GM13977 (cell line): ENCODE measurements at places on chromosomes 16 and 17.
A peak's percentile ranks its signal among the peaks of the same experiment; 100 is the strongest.

GRCh38 chr16:52066962-52067361, 480.0 kb downstream of the TOX3 start:
- no peak for DNase-seq

DNA sequence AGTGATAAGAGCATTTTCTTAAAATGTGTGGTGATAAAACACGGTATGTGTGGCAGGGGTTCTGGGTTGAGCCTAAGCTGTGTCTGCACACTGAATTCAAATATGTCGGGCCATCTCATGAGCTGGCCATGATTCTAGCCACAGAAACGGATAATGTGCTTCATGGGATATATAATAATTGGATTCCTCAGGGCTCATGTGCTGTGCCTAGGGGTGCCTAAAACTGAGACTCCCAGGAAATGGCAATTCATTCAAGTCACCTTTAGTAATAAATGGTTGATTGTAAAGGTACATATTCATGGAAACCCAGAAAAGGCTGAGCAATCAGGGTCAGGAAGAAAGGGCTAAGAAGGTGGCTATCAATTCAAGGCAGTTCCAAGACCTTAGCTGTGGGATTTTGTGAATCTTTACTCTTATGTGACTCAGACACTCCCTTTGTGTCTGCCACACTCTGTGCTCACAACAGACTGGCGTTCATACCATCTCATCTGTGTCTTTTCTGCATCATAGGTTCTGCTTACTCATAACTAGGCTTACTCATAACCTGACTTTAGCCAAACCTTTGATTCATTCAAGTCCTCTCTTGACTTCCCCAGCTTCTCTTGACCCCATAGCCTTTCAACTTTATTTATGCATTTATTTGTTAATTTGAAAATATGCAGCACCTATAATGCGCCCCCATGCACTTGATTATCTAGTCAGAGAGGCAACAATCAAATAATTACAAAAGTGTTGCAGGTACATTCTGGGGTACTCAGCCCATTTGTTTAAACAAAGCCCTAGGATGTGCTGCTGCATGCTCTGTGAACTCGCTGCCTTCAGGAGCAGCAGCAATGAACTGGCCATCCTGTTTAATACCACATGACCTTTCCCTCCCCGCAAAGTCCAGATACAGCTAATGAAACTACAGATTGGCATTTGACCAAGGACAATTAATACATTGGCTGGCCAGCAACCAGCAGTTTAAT, 28.4 kb upstream of the MED13 start:
- DNase-seq: peak; percentile 74

DNA sequence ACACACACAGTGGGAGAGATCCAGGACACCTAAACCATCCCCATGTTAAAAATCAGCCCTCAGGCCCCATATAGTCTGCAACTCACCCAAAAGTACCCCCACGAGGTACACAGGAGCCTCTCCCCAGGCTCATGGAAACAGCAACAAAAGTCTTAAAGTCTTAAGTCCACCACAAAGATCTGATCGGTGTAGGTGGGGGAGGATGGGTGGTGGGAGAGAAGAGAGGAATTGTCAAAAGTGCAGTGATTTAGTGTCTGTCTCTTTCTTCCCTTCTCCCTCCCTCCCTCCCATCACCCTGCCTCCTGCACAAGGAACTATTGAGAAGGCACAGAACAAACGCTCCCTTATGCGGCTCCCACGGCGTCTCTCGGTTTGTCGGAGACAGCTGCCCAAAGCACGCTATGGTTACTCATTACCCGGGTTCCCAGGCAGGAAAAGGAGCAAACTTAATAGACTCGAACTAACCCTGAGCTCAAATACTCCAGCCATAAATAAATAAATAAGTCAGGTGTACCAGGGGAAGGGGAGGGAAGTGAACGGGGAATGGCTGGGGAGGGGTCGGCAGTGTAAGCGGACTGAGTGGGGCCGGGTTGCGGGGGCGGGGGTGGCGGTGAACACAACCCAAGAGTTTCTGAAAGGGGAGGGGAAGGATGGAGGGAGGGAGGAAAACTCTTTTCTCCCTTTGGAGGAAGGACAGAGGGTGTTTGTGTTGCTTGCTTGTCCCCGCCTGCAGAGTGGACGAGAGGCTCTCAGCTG, 477.4 kb downstream of the SLC39A11 start:
- DNase-seq: no peak

DNA sequence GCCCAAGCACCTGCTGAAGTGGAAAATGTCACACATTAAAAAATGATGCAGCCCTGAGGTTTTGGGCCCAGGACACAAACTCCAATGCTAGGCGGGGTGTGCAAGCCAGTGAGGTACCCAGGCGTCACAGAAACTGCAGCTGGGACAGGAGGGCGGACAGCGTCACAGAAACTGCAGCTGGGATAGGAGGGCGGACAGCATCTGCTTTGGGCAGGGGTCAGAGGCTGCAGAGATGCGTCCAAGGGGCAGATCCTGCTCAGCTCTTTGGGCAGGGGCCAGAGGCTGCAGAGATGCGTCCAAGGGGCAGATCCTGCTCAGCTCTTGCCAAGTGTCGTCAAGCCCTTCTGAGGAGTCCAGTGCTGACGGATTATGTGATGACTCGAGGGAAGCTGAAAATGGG, 43.9 kb upstream of the RCVRN start:
- DNase-seq: no peak
